ENCODE measurements at places on chromosomes 12 and 14.

DNA sequence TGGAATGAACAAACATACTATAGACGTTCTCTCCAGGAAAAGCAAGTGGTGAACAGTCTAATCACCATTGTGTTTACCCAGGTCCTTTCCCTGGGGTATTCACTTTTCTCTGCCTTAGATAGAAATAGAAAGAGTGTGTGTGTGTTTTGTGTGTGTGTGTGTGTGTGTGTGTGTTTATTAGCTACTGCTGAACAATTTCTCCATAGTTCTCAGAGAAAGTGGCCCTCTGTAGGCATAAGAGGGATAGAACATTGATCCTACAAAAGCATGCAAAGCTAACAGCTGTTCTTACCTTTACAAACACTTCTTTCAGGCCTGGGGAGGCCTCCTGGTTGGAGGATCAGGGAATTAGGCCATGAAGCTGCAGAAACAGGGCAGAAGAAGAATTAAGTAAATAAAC is 665.7 kb upstream of the TBX3 start:
- DNase-seq: no peak

- DNase-seq: no peak
Observed at GRCh38 chr12:110001596-110001995, 2.4 kb downstream of the ANKRD13A start.

GRCh38 chr14:62722406-62722805 is 322.9 kb downstream of the KCNH5 start:
- no peak for DNase-seq

- DNase-seq: peak; percentile 30
Observed at GRCh38 chr12:62519043-62519442, 52.4 kb downstream of the MON2 start.

DNA sequence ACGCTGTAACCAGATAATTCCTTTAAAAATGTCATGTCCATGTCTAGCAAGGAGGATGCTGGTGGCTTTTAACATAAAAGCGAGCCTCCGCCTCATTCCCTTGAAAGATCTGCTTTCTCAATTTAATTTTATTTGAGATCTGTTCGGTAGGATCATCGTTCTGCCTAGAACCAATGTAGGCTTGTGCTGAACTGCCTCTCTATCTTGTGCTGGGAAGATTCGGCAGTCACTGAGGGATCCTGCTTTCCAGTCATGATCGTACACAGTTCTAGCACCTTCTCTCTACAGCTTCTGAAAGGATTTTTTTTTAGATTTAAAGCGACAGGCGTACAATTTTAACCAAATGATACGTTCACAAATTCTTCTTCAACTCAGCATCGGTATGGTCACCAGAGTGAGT is 54.3 kb downstream of the PEBP1 start:
- DNase-seq: peak; percentile 15

DNA sequence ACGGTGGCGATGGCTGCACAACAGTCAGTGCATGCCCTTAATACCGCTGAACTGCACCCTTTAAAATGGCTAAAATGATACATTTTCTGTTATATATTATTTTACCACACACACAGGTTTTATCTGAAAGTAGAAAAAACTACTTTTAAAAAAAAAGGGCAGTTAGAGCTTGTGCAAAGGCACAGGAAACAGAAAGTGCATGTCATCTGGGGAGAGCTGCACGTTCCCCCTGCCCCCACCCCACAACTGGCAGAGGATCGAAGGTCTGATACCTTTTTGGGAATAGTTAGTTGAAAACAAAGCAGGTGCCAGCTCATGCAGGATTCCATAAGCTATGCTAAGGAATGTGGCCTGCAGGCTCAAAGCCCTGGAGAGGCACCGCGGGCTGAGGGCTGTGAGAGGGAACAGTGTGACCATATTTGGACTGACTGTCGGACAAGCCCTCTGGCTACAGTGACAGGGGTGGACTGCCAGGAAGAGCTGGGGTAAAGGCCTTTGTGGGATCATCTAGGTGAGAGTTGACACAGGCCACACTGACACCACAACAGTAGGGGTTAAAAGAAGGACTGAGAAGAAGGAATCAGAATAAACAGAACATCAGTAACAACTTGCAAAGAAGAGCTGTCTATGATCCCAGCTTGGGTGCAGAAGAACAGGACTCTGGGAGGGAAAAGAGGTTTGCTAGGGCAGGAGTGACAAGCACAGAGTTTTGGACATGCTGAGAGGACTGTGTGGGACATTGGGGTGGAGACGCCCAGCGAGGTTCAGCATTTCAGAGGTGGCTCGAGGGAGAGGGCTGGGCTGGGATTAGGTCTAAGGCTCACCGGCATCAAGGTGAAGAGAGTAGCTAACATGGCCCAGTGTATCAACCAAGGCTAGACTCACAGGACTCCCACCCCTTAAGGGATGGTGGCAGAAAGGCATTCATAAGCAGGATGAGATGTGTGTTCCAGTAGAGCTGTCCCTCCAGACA is 54.6 kb downstream of the ACTN1 start:
- no peak for DNase-seq

- DNase-seq: no peak
Observed at GRCh38 chr12:72390146-72390545, 118.0 kb downstream of the TRHDE start.

- no peak for DNase-seq
Observed at GRCh38 chr14:85974602-85975001, 444.7 kb downstream of the FLRT2 start.

- no peak for DNase-seq
Observed at GRCh38 chr12:121713257-121713777, 765 bp downstream of the TMEM120B start.

GRCh38 chr14:26741711-26742212 is 143.9 kb upstream of the NOVA1 start:
- no peak for DNase-seq

DNA sequence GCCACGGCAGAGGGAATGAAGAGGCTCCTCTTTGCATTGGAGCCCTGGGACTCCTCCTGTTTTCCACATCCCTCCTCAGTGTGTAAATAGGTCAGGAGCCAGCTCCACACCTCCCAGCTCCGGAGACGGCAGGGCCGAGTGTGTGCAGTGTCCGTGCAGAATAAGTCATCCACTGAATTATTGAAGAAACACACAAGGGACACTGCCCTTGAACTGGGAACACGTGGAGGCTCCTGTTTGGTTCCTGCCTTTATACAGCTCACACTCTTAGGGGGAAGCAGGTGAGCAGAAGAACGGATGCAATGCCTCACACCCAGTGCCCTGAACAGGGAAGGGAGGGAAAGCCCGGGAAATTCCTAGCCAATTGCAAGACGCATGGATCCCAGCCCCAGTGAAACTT is 10.4 kb upstream of the FZD10 start:
- DNase-seq: no peak

DNA sequence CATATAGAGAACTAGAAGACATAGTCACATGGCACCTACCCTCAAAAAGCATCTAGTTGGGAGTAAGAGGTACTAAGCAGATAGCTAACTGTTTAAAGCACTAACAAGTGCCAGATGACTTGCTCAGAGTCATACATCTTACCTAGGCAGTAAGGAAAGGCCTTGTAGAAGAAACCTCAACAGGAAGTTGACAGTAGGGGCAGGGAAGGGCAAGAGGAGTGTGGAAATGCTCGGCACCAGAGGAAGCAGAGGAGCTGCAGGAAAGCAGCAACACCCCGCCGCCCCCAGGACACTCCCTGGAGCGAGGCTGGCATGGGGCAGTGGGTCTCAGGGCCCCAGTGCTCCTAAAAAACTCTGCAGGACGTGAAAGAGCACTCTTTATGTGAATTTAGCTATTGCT is 92.9 kb downstream of the PPP2R5C start:
- DNase-seq: no peak

DNA sequence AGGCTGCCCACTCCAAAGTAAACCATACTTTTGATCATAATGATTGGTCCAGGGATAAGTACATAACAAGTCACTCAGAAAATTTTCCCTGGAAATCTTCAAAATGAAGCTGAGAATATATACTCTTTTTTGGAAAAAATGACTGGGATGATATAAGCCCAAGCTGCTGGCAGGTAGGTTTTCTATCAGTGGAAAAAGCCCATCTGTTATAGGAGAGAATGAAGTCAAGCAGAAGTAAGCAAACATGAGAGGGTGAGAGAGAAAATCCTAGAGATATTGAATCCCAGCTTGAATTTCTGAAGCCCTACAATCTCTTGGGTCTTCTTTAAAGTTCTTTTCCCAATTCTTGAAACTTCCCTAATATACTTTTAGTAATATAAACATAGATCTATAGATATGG is 37.3 kb upstream of the ZDHHC17 start:
- no peak for DNase-seq

DNA sequence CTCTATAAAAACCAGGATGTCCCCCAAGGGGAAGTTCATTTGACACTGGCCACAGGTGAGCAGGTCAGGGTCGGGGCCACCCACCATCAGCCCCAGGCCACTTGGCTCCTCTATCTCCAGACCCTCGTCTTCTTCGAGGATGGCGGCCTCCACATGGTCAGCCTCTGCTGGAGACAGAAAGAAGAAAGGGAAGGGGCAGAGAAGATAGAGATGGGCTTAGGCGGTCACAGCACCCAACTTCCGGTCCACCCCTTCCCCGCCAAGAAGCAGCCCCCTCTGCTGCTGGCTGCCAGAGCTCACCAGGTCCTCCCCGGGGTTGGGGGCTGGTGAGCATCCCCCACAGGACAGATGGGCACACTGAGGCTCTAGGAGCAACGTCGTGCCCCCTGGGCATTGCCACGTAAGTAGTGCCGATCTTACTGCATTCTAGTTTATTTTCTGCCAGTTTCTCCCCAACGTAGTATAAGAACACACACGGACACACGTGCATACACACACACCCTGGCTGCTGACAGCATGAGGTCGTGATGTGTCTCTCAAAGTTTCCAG is 14.2 kb downstream of the BCL11B start:
- no peak for DNase-seq

GRCh38 chr14:45112896-45113781 is 21.1 kb downstream of the FKBP3 start:
- DNase-seq: no peak

- no peak for DNase-seq
Observed at GRCh38 chr14:68306934-68307789, 485.7 kb downstream of the ZFP36L1 start.

- DNase-seq: no peak
Observed at GRCh38 chr12:106248846-106249371, 1.1 kb upstream of the CKAP4 start.

DNA sequence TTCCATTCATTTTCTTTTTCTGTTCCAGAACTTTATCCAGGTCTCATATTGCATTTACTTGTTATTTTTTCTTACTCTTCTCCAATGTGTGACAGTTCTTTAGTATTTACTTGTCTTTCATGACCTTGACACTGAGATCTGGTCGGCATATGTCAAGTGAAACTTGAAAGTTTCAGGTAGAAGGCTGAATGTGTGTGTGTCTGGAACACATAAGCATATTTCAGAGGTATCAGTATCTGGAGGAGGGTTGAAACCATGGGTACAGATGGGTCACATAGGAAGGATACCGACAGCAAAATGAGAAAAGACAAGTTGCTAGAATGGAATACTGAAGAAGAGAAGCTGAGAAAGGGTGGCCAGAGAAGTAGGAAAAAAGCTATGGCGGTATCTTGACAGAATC is 22.5 kb upstream of the PTGDR start:
- DNase-seq: no peak

- peak; percentile 41 for DNase-seq
Observed at GRCh38 chr12:19945559-19946435, 422.5 kb upstream of the PDE3A start.

GRCh38 chr12:106522708-106523107 is 60.1 kb upstream of the RFX4 start:
- DNase-seq: no peak

GRCh38 chr14:39267608-39268005 is 33.9 kb downstream of the MIA2 start:
- DNase-seq: no peak

DNA sequence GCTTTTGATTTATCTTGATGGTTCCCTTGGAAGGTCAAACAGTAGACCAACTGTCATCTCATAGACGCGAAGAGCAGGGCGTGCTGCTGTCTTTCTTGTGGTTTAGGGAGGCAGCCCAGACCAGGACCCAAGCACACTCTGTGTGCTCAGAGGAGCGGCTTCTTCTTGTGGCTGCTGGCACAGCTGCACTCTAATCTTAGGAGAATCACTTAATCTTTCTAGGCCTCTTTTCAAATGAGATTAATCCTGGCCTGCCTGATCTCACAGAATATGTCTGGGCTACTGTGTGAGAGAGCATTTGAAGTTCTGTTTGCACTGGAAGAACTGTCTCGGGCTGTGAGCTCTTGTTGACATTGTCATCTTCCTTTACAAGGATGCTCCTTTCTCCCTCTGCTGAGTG is 60.0 kb upstream of the TRAF3 start:
- peak; percentile 39 for DNase-seq

DNA sequence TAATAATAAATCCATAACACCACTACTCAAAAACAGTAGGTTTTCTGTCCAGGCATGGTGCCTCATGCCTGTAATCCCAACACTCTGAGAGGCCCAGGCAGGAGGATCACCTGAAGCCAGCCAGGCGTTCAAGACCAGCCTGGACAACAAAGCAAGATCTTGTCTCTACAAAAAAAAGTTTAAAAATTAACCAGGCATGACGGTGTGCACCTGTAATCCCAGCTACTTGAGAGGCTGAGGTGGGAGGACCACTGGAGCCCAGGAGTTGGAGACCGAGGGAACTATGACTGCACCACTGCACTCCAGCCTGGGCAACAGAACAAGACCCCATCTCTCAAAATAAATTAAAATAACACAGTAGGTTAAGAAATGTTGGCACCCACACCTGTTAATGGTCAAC is 44.5 kb upstream of the AP4S1 start:
- DNase-seq: no peak

GRCh38 chr12:124524231-124524925 is 43.0 kb downstream of the NCOR2 start:
- no peak for DNase-seq

DNA sequence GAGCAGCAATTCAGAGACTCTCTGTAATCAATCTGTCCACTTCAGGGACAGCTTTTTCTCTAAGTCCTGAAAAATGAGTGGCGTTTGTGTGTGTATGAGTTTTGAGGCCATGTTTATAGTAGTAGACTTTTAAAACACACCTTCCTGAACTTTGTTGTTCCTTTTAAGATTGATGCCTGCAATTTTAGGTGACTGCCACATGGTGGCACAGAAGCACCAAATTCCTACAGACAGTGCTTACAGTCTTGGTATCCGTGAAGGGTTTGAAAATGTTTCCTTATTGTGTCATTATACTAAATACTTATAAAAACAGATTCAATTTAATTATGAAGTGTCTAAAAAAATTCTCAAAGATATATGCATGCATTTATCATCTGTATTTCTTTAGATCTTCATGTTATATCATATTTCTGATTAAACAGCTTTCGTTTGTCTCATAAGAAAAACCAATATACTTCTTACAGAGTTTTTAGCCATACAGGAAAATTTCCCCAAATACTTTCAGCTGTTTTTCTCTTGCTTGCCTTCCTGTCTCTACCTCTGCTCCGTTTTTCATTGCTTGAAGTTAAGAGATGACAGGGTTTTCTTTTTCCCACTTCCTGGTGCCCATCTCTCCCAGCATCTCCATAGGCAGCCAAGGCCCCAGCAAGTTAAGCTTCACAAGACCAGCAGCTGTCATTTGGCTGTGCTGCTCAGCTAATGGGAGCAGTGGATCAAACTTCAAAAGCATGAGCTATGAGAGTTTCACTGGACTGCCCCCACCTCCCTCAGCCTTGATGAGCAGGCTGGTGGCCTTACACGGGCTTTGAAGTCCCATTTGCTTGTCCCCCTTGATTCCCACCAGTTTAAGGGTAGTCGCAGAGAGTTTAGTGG is 259.6 kb downstream of the AKAP6 start:
- DNase-seq: peak; percentile 23

Measured in BE2C (cell line).